ENCODE measurements at places on chromosomes 2 and 18. TPM values are rescaled to one million over a fixed set of nuclear protein-coding genes. Genes with fewer than 3 reads are reported as not detected.

GRCh38 chr18:74862094-74862493 is 264.4 kb downstream of the ZNF407 start:
- no peaks in the 10 kb centered on the region for H3K36me3 ChIP-seq
- H3K27ac ChIP-seq, result peak overlapping the region; percentile 43
- no peaks in the 10 kb centered on the region for H3K4me1 ChIP-seq
- DNase-seq, result no peak
- H3K4me3 ChIP-seq, result no peak overlapping the region

GRCh38 chr18:42632801-42633200 is 482.7 kb downstream of the RIT2 start:
- H3K36me3 ChIP-seq, result no peaks in the 10 kb centered on the region
- H3K27me3 ChIP-seq, result no peaks in the 10 kb centered on the region
- no peak overlapping the region for H3K4me3 ChIP-seq
- DNase-seq, result no peak
- no peaks in the 10 kb centered on the region for H3K4me1 ChIP-seq
- no peak overlapping the region for H3K27ac ChIP-seq

SP100 gene
- 80.1 TPM for total RNA-seq

ASAP2 gene
- 13.2 TPM for total RNA-seq

DNA sequence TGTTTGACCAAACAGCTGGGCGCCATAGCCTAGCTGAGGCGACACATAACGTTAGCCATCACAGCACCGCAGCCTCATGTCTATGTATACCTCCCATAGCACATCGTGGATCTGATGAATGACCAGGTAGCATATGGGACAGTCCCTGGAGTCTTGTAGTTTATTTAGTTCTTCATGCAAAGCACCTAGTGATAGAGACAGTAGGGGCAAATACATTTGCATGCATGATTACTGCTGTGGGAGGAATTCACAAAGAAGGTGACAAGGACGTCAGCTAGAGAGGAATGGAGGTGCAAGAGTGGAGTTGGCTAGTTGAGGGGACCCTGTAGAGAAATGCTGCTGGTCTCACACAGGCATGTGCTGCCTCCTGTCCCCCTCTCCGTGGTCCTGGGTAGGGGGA is 478.9 kb upstream of the HS6ST1 start:
- H3K36me3 ChIP-seq, result no peaks in the 10 kb centered on the region
- H3K27me3 ChIP-seq, result no peaks in the 10 kb centered on the region
- H3K4me3 ChIP-seq, result no peak overlapping the region
- H3K27ac ChIP-seq, result no peak overlapping the region
- DNase-seq, result no peak

DNA sequence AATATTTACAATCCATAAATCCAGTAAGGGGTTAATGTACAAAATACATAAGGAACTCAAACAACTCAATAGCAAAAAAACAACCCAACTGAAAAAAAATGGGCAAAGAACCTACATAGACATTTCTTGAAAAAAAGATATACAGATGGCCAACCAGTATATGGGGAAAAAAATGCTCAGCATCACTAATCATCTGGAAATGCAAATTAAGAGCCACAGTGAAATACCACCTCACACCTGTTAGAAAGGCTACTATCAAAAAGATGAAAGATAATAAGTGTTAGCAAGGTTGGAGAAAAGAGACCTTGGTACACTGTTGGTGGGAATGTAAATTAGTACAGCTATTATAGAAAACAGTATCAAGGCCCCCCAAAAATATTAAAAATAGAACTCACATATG is 14.6 kb downstream of the AP1S3 start:
- no peak overlapping the region for H3K4me3 ChIP-seq
- H3K4me1 ChIP-seq, result no peaks in the 10 kb centered on the region
- no peak for DNase-seq
- no peak overlapping the region for H3K27ac ChIP-seq
- no peaks in the 10 kb centered on the region for H3K36me3 ChIP-seq

GRCh38 chr2:169704160-169704708 is 10.0 kb downstream of the PHOSPHO2 start:
- no peak for DNase-seq
- H3K27me3 ChIP-seq, result no peaks in the 10 kb centered on the region
- H3K4me3 ChIP-seq, result no peak overlapping the region
- no peaks in the 10 kb centered on the region for H3K36me3 ChIP-seq

POTEI gene
- total RNA-seq, result 3.2 TPM

NPAS2 gene
- total RNA-seq, result 39.2 TPM

GRCh38 chr2:70087702-70088597 is 673 bp downstream of the PCBP1 start:
- H3K36me3 ChIP-seq, result peaks cover 16% of the 10 kb centered on the region
- DNase-seq, result peak; percentile 69

DNA sequence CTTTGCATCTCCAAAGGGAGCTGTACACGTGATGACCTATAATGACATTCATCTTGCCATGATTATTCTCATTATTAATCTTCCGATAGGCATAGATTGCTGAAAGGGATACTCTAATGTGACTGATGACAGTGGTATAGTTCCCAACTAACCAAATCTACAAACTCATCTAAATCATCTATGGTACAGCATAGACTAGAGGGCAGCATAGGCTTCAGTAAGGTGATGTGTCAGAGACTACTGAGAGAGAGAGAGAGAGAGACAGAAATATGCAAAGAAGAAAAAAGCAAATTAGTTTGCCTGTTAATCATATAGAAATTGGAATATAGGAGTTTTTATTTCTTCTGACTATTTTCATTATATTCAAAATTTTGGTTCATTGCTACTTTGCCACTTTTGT is 89.3 kb downstream of the CSRNP3 start:
- no peak overlapping the region for H3K27ac ChIP-seq
- no peaks in the 10 kb centered on the region for H3K4me1 ChIP-seq
- no peak for DNase-seq
- H3K36me3 ChIP-seq, result no peaks in the 10 kb centered on the region
- no peak overlapping the region for H3K4me3 ChIP-seq

DNA sequence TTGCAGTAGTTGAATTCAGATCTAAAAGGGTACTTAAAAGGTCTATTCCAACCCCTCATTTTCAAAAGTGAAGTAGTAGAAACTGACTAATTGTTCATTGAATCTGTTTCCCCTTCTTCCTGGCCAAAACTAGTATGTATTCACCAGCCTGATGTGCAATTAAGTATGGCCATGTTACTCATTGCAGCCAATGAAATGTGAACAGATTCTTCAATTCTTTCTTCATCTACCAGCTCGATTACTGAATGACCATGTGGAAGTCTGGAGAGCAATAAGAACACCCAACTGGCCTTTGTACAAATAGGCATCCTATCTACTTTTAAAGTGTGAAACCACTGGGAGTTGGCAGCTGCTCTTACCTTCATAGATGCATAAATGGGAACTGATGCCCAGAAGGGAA is 449.0 kb upstream of the ID2 start:
- no peaks in the 10 kb centered on the region for H3K36me3 ChIP-seq
- H3K27me3 ChIP-seq, result no peaks in the 10 kb centered on the region
- no peak overlapping the region for H3K27ac ChIP-seq
- no peak for DNase-seq

- no peaks in the 10 kb centered on the region for H3K36me3 ChIP-seq
- no peak overlapping the region for H3K4me3 ChIP-seq
- no peaks in the 10 kb centered on the region for H3K4me1 ChIP-seq
- H3K27me3 ChIP-seq, result no peaks in the 10 kb centered on the region
- DNase-seq, result no peak
- no peak overlapping the region for H3K27ac ChIP-seq
These were observed 57.2 kb downstream of the INPP5D start for GRCh38 chr2:233117351-233117750.

- H3K4me1 ChIP-seq, result peaks cover 25% of the 10 kb centered on the region
- no peaks in the 10 kb centered on the region for H3K36me3 ChIP-seq
- no peaks in the 10 kb centered on the region for H3K27me3 ChIP-seq
- no peak overlapping the region for H3K4me3 ChIP-seq
These were observed 61.1 kb downstream of the MEIS1 start for GRCh38 chr2:66495788-66496640.

- no peak overlapping the region for H3K4me3 ChIP-seq
- no peaks in the 10 kb centered on the region for H3K27me3 ChIP-seq
These were observed 42.7 kb downstream of the SETBP1 start for GRCh38 chr18:44723411-44723810.

BOLL gene
- total RNA-seq, result not detected

GRCh38 chr2:239778861-239779558 is 246.1 kb downstream of the NDUFA10 start:
- H3K4me1 ChIP-seq, result no peaks in the 10 kb centered on the region
- H3K4me3 ChIP-seq, result no peak overlapping the region
- DNase-seq, result no peak
- no peaks in the 10 kb centered on the region for H3K27me3 ChIP-seq
- H3K27ac ChIP-seq, result no peak overlapping the region
- H3K36me3 ChIP-seq, result no peaks in the 10 kb centered on the region

ACADL gene
- total RNA-seq, result 1.4 TPM

TYMS gene
- total RNA-seq, result 0.86 TPM

GALNT3 gene
- 0.11 TPM for total RNA-seq

GRCh38 chr2:219104107-219105035 is 43.6 kb upstream of the IHH start:
- no peak for DNase-seq
- no peak overlapping the region for H3K4me3 ChIP-seq
- no peaks in the 10 kb centered on the region for H3K27me3 ChIP-seq
- no peaks in the 10 kb centered on the region for H3K4me1 ChIP-seq
- H3K27ac ChIP-seq, result no peak overlapping the region
- H3K36me3 ChIP-seq, result no peaks in the 10 kb centered on the region

DNA sequence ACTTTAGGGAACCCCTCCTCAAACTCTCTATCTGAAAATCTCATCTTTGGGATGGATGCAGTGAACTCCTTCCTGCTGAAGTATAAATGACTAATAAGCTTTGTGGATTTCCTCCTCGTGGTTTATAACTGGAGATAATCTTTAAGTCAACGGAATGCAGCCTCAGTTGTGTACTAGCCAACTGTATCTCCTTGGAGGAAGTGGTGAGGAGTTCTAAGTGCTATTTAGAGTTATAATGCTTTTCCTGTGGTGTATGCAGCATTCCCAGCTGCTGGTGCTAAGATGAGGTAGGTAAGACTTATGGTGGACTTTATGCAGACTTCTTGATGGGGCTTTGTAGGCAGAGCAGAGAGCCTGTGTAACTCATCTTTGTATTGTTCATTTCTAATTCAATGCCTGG is 90.9 kb downstream of the LYPD6B start:
- no peak for DNase-seq
- H3K4me1 ChIP-seq, result no peaks in the 10 kb centered on the region
- H3K36me3 ChIP-seq, result no peaks in the 10 kb centered on the region
- H3K27ac ChIP-seq, result no peak overlapping the region
- H3K4me3 ChIP-seq, result no peak overlapping the region

DNA sequence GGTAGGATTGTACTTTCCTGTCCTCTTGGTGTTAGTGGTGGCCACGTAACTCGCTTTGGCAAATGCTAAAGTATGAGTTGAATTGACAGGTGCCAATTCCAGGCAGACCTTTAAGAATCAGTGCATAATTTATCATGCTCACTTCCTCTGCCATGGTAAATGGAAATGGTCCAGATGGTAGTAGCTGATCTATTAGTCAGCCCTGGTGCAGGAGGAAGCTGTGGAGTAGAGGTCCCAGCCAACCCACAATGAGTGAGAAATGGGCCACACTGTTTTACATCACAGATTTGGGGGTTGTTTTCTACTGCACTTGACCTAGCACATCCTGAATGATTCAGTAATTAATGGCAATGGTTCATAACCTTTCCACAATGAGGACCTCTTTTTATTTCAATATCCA is 104.4 kb downstream of the RGPD3 start:
- no peaks in the 10 kb centered on the region for H3K4me1 ChIP-seq
- no peaks in the 10 kb centered on the region for H3K27me3 ChIP-seq
- H3K27ac ChIP-seq, result no peak overlapping the region
- no peak for DNase-seq
- no peak overlapping the region for H3K4me3 ChIP-seq
- no peaks in the 10 kb centered on the region for H3K36me3 ChIP-seq

- peaks cover 47% of the 10 kb centered on the region for H3K4me1 ChIP-seq
- peak overlapping the region; percentile 1 for H3K4me3 ChIP-seq
- H3K36me3 ChIP-seq, result no peaks in the 10 kb centered on the region
These were observed 45.2 kb downstream of the PCBP1 start for GRCh38 chr2:70132244-70133126.

DNA sequence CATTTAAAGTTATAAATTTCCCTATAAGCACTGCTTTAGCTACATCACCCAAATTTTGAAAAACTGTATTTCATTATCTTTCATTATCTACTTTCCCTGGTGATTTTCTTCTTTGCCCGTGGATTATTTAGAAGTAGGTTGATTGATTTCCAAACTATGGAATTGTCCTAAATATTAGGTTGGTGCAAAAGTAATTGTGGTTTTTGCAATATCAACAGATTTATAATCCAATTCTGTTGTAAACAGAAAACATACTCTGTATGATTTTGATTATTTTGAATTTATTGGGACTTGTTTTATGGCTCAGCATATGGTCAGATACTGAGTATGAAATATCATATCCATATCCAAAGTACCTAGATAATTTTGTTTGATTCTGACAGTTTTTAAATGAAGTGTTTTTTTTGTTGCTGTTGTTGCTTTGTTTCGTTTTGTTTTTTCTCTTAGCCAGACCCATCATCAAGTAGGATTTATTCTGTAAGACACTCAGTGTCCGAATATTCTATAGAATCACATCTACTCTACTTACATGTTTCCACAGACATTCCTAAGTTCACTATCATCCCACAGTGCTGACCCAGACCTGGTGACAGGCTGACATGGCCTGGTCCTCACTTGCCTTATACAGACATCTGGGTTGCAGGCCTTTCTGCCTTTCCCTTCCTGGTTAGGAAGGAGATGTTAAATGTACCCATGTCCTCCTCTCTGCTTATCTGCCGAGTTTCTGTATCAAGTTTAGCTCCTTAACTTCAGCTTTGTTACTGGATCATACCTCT is 2.1 kb upstream of the TRABD2A start:
- no peaks in the 10 kb centered on the region for H3K4me1 ChIP-seq
- H3K27me3 ChIP-seq, result peaks cover 12% of the 10 kb centered on the region
- DNase-seq, result peak; percentile 5
- H3K4me3 ChIP-seq, result no peak overlapping the region

- no peak overlapping the region for H3K4me3 ChIP-seq
- no peaks in the 10 kb centered on the region for H3K27me3 ChIP-seq
- H3K27ac ChIP-seq, result no peak overlapping the region
- H3K4me1 ChIP-seq, result no peaks in the 10 kb centered on the region
- no peaks in the 10 kb centered on the region for H3K36me3 ChIP-seq
These were observed 336.5 kb upstream of the TFPI start for GRCh38 chr2:187890690-187891089.

DNA sequence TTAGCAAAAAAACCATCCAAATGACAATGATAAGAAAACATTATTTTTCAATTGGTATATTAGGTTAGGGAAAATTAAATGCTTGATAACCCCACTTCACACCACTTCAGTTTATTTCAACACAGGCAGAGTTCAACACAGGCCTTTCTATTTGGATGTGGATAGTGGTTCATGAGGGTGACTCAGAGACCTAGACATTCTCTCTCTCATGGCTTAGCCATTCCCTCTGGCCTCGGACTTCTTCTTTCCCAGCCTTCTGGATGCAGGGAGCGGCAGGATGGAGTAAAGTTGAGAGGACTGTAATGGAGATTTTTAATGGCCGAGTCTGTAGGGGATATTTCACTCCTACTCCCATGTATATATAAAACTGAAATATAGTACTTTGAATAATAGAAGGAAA is 109.7 kb downstream of the CTNNA2 start:
- H3K27me3 ChIP-seq, result no peaks in the 10 kb centered on the region
- no peaks in the 10 kb centered on the region for H3K4me1 ChIP-seq
- H3K27ac ChIP-seq, result no peak overlapping the region
- no peak overlapping the region for H3K4me3 ChIP-seq
